Right cardiac atrium (tissue), 5 donors: ENCODE measurements at places on chromosomes 2 and 18. TPM values are rescaled to one million over a fixed set of nuclear protein-coding genes. Genes with fewer than 3 reads are reported as not detected.

DNA sequence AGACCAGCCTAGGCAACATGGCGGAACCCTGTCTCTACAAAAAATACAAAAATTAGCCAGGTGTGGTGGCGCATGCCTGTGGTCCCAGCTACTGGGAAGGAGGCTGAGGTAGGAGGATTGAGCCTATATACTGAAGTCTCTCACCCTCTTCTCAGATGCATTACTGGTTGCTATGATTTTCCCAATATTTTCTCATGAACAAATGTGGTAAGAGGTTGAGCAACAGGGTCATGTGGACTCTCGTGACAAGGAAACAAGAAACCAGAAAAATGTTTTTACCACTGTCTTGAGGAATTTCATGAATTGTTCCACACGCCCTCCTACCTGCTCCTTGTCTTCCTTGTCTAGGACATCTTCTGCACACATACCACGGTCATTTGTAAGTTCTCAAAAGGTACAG, 12.4 kb downstream of the LMAN2L start:
- no peak for DNase-seq

GRCh38 chr2:239222706-239223309, 178.0 kb downstream of the HDAC4 start:
- DNase-seq = no peak

GRCh38 chr2:105085525-105085924, 47.7 kb downstream of the MRPS9 start:
- no peak for DNase-seq

Gene ARL4C
- 1.2 TPM for polyA plus RNA-seq

Gene MYO1B
- 6.0 TPM for polyA plus RNA-seq

Gene POTEI
- polyA plus RNA-seq = 0.16 TPM

- DNase-seq = no peak
Measured at GRCh38 chr18:47949202-47949601, 18.7 kb upstream of the SMAD2 start.

GRCh38 chr18:9434122-9434701, 41.1 kb upstream of the RALBP1 start:
- no peak for DNase-seq
